Cerebellum (tissue), 4 donors: ENCODE measurements at places on chromosomes 3 and 15. TPM values are rescaled to one million over a fixed set of nuclear protein-coding genes. Genes with fewer than 3 reads are reported as not detected.

IL16 gene
- total RNA-seq, result 1.8 TPM

GOLGA8M gene
- 0.82 TPM for total RNA-seq

UCN2 gene
- total RNA-seq, result 0.27 TPM

GPR156 gene
- 6.2 TPM for total RNA-seq

STX19 gene
- total RNA-seq, result not detected

TUSC7 gene
- not detected for total RNA-seq

SH3GL3 gene
- 23.7 TPM for total RNA-seq

RAD51 gene
- total RNA-seq, result 2.4 TPM

SYNM gene
- 11.9 TPM for total RNA-seq

PIF1 gene
- total RNA-seq, result 5.3 TPM

MASP1 gene
- 50.4 TPM for total RNA-seq

ARHGEF26 gene
- 10.1 TPM for total RNA-seq

WWTR1 gene
- total RNA-seq, result 11.8 TPM

GAP43 gene
- 125 TPM for total RNA-seq

CTXND1 gene
- total RNA-seq, result 7.3 TPM

LRRIQ4 gene
- total RNA-seq, result 1.3 TPM

SYNPR gene
- 6.1 TPM for total RNA-seq

GRCh38 chr3:179150610-179151009 lies 2.5 kb downstream of the PIK3CA start:
- DNase-seq, result no peak

GRCh38 chr3:30188713-30189112 lies 417.7 kb upstream of the TGFBR2 start:
- DNase-seq, result no peak

DNA sequence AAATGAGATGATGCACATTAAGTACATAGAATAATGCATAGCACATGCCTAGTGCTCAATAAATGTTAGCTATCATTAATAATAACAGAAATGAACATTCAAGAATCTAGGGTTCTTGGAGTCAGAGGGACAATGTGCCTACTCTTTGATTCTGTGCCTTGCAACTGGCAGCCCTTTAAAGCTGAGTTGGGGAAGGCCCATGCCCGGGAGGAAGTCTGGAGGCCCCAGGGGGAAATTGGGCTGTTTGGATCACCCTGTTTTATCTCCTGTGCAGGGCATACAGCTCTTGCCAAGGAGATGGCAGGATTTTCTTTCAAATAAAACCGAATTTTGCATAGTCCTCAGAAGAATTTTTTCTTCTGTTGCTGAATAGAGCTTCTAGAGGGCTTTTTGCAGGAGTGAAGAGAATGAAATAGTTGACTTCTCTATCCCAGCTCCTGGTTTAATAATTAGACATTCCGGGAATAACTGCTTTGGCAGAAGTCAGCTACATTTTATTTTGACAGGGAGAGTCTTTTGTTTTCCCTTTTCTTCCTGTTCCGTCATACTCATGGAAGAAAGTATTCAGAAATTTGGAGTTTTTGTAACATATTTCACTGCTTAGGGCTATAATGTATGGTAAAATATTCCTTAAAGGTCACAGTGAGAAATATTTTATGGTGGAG lies 18.0 kb upstream of the KCNAB1 start:
- no peak for DNase-seq

DNA sequence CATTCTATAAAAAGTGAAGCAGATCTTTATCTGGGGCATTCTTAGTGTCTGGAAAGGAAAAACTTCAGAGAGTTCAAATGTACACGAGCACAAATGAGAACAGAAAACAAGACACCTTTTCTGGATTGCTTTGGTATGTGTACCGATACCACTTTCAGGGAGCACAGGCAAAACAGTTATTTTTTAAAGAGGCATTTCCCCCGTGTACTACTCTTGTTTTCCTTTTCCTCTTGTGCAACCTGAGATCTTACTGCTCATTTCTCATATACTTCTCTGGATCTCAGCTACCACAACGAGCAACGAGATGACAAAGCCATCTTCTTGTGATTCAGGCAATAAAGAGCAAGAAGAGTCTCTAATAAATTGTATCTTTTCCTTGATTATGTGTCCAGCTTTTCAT lies 463.6 kb downstream of the SHQ1 start:
- no peak for DNase-seq

DNA sequence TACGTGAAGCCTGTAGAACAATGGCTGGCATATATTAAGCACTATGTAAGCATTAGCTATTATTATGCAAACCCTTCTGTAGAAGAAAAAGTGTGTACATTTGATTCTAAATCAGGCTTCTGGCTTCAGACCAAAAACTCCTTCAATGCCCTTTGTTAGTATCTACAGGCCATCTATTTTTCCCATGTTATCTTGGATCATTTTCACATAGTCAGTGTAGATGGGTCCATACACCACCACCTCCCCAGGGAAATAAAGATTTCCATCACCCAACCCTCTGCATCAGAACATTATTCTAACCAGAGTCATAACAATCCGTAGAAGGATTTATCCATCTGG lies 8.0 kb upstream of the KLHL6 start:
- no peak for DNase-seq

GRCh38 chr3:126440709-126440995 lies 35.0 kb downstream of the ZXDC start:
- DNase-seq, result no peak

- DNase-seq, result no peak
Measured at GRCh38 chr3:105746231-105746996, 122.4 kb downstream of the CBLB start.

DNA sequence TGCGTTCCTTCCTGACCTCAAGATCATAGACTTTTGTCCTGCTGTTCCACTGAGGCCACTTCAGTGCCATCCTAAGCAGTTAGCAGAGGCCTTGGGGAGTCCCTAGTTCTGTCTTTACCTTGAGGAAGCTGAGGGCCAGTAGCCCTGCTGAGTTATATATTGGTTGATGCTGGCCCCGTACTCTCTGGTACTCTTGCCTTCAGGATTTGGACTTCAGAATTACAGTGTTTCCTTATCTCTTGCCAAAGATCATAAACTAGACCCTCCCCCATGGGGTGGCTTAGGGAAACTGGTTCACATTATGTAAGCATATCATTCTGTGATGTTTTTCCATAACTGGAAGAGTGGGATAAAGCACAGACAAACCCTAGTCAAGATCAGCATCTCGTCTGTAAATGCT lies 33.2 kb downstream of the KBTBD12 start:
- DNase-seq, result no peak

DNA sequence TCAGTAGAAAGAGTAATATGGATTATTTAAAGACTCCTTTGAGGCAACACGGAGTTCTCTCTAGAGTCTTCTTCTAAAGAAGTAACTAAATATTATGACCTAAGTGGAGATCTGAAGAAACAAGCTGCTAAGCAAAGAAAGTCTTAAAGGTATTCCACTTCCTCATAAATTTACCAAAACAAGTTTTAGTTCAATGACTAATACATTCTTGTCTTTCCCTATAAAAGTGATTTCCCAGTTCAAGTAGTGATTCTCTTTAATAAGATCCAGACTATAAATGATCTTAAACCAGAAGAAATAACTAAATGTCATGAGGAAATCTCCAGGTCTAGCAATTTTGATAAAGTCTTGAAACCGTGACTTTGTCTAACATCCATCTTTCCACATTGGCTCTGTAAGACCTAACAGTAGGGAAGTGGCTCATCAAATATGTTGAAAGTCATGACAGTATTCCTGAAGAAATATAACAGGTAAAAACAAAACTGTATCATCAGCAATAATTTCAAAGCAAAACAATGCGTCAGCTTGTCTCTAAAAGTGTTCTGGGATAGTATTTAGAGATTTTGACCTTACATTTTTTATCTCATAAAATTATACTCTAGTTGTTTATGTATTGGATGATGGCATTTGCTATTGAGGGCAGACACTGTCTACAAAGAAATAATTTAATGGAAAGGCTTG lies 51.8 kb upstream of the NEDD4 start:
- no peak for DNase-seq

DNA sequence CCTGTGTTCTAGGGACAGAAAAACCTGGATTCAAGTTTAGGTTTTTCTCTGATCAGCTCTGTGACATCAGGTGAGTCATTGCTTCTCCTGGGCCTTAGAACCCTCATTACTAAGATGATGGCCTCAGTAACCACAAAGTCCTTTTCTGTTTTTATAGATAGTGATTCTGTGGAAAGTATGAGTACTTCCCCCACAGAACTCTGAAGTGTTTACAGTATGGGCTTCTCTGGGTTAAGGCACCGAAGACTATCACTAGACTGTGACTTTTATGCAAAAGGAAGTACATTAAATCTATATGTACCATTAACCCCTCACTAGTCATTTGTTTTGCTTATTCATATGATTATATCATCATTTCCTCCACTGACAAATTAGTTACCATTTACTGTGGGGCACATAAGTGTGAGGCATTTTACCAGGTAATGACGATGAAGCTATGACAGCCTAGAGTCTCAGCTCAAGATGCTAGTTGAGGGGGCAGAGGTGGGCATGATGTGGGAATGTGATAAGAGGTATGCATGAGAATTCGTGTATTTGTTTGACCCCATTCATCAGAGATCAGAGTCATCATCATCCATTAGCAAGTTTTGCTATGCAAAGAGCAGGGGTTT lies 15.0 kb upstream of the RORA start:
- DNase-seq, result no peak

GRCh38 chr3:8460815-8461456 lies 40.7 kb upstream of the LMCD1 start:
- no peak for DNase-seq

DNA sequence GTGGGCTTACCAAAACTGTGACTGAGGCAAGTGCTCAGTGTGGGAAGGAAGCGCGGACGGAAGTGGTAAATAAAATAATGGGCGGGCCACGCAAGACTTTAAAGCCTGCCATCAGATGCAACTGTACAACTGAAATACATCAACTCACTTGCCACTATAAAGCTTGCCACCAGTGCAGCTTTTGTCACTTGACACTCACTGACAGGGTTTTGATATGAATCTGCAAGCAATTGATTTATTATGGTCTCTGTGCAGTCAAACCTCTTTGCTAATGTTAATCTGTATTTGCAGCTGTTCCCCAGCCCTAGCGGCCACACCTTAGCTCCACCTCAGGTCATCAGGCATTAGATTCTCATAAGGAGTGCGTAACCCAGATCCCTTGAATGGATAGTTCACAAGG lies 2.3 kb upstream of the GFM1 start:
- no peak for DNase-seq

DNA sequence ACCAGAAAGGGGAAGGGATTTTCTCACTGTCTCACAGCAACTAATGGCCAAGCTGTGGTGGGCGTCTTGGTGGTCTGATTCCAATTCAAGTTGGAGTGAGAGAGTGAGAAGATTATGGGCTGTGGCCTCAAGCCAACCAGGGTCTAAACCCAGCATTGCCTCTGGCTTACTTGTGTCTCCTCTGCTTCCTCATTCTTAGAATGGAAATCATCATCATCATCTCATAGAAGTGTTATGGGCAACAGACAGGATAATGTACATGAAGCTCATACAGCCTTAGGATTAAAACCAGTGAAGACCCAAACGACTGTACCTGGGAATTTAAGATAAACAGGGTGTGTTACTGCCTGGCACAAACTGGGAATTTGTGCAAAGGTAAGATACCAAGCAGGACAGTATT lies 29.1 kb upstream of the IREB2 start:
- no peak for DNase-seq

GRCh38 chr3:115021061-115021460 lies 126.0 kb downstream of the ZBTB20 start:
- no peak for DNase-seq

- no peak for DNase-seq
Measured at GRCh38 chr3:53151870-53152660, 8.9 kb upstream of the PRKCD start.

- no peak for DNase-seq
Measured at GRCh38 chr3:124605781-124606579, 124.3 kb upstream of the UMPS start.

GRCh38 chr3:98025392-98025945 lies 9.6 kb downstream of the GABRR3 start:
- DNase-seq, result no peak

- no peak for DNase-seq
Measured at GRCh38 chr15:78944202-78944625, 632 bp downstream of the CTSH start.

DNA sequence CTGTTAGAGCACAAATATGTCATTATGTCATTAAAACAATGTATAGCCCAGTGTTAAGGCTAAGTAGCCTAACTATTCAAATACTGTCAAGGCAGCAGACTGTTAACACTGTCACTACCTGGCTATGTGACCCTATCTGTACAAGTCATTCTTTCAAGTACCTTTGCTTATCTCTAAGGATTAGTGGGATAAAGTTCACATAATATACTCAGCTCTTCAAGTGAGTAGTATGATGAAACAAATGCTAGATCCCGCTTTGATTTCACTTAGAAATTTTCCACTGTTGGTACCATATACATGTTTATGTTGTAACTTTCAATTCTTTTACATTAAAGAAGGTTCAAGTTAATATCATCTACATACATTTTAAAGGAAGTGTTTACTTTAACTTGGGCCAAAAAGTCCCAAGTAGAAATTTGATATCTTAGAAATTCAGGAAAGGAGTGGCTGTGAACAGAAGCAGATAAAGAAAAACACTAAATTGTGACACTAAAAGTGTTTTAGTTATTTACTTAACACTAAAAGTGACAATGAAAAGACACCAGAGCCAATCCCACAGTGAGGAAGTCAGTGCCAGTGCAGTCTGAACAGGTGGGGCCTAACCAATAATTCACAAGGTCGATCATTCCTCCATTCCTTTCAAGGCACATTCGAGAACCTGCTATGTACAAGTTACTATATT lies 4.8 kb upstream of the RFX7 start:
- no peak for DNase-seq

GRCh38 chr3:122966045-122966444 lies 61.5 kb downstream of the SEMA5B start:
- no peak for DNase-seq

DNA sequence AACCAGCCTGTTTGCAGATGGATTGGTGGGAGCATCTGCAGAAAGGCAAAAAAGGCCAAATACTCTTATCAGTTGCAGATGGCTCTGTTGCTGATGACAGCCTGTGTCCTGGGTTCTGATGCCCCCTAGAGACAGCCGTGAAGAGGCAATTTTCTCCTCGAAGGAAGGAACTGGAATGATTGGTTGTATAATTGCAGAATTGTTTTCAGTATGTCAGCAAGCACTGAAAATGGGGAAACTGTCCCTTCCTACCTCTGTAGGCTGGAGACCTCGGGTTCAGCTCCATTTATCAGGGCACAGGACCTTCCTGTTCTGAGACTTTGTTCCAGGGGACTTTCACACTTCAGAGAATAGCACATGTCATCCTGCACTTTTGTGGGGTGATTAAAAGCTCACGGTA lies 103.0 kb downstream of the PGPEP1L start:
- DNase-seq, result peak; percentile 69

DNA sequence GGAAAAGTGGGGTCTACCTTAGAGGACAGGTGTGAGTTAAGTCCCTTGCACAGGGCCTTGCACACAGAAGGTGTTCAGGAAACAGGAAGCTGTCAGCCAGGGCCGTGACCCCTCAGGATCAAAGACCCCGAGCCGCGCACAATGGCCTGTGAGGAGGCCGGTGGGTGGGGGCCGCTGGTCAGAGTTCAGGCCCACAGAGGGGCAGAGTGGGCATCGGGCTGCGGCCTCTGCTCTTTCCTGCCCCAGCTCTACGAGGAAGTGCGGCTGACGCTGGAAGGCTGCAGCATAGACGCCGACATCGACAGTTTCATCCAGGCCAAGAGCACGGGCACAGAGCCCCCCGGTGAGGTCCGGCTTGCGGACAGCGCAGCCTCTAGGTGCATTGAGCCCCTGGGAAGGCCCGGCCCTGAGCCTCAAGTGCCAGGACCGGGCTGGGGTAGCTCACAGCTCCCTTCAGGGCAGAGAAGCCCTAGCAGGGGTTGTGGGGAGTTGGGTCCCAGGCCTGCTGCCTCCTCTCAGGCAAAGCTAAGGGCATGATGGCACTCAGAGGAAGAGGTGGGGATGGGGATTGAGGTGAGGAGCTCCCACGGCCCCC lies 37.2 kb downstream of the PSTPIP1 start:
- DNase-seq, result no peak
